M059J (cell line): ENCODE measurements at places on chromosomes 3 and 15.

GRCh38 chr15:73716417-73716816 lies 32.2 kb downstream of the CD276 start:
- no peak for DNase-seq

GRCh38 chr3:112781599-112781998 lies 65.1 kb downstream of the CD200R1L start:
- DNase-seq: peak; percentile 53

DNA sequence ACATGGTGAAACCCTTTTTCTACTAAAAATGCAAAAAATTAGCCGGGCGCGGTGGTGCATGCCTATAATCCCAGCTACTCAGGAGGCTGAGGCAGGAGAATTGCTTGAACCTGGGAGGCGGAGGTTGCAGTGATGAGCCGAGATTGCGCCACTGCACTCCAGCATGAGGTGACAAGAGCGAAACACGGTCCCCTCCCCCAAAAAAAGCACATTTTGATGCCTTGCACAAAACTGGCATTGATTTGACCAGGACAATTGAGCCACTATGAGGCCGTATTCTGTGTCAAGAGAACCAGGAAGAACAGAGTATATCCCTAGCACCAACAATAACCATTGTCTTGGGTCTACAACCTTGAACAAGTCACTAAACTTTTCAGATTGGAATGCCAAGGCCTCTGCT lies 50.6 kb downstream of the SH3BP5 start:
- DNase-seq: no peak

GRCh38 chr3:69536306-69537020 lies 150.6 kb upstream of the FRMD4B start:
- DNase-seq: no peak

- DNase-seq: peak; percentile 69
These were observed 203.7 kb downstream of the ABHD5 start for GRCh38 chr3:43894176-43895049.
